GM19239 (cell line): ENCODE measurements at places on chromosomes 5 and 9.

- no peak for DNase-seq
Observed at GRCh38 chr5:88729084-88729828, 153.7 kb downstream of the MEF2C start.

GRCh38 chr5:174159327-174160114, 114.0 kb downstream of the NSG2 start:
- no peak for DNase-seq

GRCh38 chr9:136049491-136050265, 45.4 kb downstream of the NACC2 start:
- DNase-seq = no peak

DNA sequence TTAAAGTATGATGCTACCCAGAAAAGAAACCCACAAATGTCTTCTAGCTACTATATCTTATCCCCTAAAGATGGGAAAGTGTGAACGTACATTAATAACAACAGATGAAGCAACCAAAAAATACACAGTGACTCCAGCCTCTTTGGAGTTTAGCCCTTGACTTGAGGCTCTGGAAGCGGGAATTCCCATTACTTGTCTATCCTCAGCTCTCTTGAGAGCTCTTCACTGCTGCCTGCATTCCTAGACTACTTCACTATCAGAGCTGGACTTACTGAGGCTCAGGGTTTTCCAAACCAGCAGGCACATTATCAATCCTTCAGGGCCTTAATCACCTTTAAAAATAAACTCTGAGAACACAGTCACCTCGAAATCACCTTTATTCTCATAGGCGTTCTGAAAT, 1.0 kb upstream of the NME5 start:
- no peak for DNase-seq

DNA sequence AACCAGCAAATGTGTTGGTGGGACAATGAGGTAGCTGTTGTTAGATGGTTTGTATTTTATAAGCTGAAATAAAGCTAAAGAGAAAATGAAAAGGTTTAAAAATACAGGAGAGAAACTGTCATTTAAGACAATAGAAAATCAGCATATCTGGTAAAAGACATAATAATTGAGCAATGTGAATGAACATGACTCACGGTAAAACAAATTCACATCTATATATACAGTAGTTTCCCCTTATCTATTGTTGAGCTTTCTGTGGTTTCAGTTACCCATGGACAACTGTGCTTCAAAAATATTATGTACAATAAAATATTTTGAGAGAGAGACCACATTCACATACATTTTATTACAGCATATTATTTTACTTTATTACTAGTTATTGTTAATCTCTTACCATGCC, 1649.8 kb downstream of the EFNA5 start:
- DNase-seq = no peak

GRCh38 chr5:68277431-68277830, 61.9 kb downstream of the PIK3R1 start:
- no peak for DNase-seq

DNA sequence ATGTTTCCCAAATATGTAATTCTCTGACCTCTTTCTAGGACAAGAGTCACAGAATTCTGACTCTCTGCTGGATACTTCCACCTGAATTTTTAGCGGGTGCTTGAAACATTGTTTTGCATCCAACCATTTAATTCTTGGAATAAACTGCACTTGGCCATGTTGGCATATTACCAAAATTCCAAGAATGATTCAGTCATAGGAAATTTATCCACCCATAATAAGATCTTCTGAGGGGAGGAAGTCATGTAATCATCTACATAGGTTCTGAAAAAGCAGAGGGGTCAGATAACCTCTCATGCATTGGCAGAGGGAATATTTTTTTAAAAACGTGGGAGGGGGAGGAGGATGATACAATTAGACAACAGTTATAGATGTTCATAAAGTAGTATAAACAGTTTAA, 156.9 kb downstream of the PAM start:
- no peak for DNase-seq

- no peak for DNase-seq
Observed at GRCh38 chr5:138803285-138803684, 50.1 kb downstream of the CTNNA1 start.

- DNase-seq = no peak
Observed at GRCh38 chr9:13941714-13942113, 372.2 kb downstream of the NFIB start.

GRCh38 chr5:109704282-109704952, 14.7 kb downstream of the MAN2A1 start:
- DNase-seq = no peak

DNA sequence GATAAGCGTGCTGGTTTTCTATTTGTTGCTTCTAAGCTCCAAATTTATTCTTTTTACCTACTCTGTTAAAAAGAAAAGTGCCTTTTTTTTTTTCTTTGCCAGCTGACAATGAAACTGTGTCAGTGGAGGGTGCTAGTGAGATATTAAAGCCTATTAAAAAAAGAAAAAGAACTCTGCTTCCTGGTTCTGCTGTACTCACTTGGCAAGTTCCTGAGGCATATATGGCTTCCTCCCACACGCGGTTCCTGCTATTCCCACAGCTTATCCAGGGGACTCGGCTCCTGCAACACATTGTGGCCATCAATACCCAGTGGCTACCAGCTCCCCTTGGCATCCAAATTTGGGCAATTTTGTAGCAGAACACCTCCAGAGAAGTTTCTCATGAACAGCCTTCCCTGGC, 1977.7 kb upstream of the CDH9 start:
- no peak for DNase-seq

DNA sequence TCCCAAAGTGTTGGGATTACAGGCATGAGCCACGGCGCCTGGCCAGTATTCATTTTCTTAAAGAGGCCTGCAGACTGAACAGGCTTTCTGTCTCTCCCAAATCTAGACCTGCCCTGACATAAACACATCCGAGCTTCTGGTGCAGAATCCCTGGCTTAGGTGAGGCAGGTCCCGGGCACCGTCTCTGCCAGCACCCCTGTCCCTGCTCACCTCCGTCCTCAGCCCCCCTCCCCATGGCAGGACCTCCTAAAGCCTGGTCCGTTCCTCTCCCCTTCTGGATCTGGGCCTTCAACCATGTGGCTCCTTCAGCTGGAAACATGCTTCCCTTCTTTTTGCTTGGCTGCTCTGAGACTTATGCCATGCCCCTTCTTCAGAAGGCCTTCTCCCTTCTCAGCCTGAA, 22.7 kb upstream of the RXRA start:
- no peak for DNase-seq

GRCh38 chr5:7742241-7742656, 108.7 kb downstream of the CFAP90 start:
- DNase-seq = no peak

DNA sequence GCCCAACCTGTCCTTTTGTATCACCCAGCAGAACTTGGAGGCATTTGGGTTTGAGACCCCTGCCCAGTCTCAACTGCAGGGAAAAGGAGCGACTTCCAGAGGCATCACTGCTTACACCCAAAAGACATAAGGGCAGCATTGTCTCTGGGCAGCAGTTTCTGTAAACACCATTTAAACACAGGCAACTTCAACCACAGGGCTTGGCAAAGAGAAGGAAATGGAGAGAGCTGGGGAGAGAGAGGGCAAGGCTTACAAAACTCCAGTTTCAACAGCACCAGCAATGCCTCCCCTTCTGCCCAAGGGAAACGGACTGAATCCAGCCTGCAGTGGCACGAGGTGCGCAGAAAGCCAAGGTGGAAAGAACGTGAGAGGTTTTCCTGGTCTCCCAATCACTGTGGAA, 147.6 kb downstream of the ROR2 start:
- DNase-seq = no peak
